ENCODE measurements at places on chromosomes 1 and 21.

- DNase-seq, result no peak
Measured at GRCh38 chr1:8976338-8976737, 30.7 kb downstream of the CA6 start.

- peak; percentile 57 for DNase-seq
Measured at GRCh38 chr21:46097336-46098293, at the start of gene COL6A2. COL6A2 (plus strand) TSS chr21:46098112.

DNA sequence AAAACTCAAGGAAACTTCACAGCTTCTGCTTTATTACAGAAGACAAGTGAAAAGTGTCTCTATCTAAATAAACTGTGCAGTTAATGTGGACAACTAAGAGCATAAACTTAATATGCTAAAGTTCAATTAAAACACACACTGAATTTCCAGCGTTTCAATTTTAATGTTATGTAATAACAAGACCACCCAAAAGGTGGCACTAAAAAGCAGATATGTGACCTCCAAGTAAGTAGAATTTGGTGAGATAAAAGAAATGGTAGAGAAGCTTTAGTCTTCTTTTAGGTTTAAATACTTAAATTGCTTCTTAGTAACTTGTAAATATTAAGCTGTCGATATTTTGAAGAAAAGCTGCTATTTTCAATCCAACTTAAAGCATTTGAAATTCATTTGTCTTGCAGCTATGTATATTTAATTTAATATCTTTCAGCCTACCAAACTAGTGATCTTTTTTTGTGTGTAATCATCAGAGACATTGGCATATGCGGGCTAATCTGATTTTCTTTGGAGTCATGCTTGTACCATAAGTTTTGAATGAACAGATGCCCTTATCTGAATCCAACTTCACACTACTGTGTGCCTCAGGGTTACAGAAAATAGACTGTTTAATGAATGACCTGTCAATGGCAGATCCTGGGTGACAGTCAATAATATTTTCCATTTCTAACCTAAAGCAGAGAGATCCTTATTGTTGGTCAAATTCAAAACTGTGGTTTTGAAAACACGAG lies 36.5 kb upstream of the ADAMTS1 start:
- DNase-seq, result peak; percentile 18

GRCh38 chr1:210801501-210801900 lies 332.4 kb downstream of the KCNH1 start:
- DNase-seq, result no peak

GRCh38 chr1:164670786-164671185 lies 111.8 kb downstream of the PBX1 start:
- DNase-seq, result no peak

DNA sequence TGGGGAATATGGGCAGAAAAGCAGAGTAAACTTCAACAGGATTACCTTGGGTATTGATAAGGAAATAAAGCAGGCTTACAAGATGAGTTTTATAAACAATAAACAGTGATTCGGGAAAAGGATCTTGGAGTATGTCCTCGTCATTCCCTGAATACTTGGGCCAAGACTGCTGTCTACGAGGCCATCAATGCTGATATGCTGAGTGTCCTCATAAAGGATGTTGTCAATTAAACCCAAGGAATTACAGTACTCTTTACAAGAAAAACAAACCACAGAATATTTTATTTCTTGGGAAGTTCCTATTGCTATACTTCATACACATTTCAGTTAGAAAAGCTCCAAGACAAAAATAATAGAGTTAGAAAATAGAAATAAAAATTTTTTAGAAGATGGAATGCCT lies 34.9 kb downstream of the ATP1B1 start:
- no peak for DNase-seq

DNA sequence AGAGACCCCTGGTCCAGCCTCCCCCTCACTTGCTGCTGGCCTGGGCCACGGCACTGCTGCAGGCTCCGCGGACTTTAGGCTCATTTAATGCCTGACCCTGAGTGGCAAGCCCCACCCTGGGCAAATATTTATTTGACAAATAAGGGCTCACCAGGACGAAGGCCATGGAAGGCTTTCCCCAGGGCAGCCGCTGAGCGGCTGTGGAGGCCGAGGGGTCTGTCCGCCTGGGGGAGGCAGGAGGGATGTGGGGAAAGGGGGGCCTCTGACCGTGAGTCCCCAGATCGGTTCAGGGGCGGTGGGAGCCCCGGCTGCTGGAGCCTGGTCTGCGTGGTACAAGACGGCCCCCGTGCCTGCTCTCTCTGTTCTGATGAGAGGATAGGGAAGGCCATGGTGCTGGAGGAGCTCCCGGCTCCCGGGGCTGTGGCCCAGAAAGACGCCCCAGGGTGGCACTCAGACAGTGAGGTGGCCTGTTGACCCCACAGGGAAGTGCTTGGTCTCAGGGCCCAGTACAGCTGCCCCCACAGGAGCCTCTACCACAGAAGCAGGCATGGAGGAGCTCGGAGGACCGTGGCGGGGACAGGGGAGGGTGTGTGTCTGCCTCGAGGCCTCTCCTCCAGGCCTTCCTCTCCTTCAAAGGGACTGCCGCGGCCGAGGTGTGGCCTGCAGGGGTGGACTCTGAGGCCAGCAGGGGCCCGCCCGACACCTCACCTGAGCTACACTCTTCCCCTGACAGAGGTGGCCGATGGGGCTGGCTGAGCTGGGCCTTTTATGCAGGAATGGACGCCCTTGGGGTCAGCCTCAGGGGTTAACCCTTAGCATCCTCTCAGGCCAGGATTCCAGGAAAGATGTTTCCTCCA lies 9.1 kb upstream of the C1orf159 start:
- DNase-seq, result no peak

DNA sequence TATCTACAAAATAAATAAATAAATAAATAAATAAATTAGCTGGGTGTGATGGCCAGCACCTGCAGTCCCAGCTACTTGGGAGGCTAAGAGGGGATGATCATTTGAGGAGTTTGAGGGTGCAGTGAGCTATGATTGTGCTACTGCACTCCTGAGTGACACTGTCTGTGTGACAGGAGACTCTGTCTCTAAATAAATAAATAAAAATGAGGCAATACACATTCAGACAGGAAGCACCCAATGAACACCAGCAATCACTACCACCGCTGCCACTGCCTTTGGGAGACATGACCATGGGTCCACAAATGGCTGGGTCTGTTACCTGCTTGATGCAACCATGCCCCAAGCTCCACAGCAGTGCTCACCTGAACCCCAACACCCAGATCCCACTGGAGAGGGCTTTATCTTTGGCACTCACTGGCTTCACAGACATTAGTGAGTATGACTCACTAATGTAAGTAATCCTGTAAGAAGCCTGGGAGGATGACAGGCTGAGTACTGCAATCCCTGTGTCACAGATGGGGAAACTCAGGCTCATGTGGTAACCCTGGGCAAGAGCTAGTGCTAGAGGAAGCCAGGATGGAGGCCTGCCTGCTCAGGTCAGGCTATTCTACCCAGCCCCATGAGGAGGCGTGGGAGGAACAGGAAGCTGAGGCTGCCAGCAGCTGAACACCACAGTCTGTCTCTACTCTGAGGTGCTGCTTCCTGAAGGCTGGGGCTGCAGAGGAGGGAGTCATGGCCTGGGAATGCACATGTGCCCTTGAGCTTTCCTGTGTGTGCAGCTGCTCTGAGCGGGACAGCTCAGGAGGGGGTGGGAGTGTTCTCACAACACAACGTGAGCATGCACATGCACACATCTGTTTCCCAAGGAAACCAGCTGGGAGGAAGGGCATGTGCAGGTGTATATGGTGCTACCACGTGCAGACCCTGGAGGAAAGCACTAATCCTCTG lies 43.0 kb downstream of the SLC9A1 start:
- DNase-seq, result peak; percentile 98

- no peak for DNase-seq
Measured at GRCh38 chr1:38840281-38840680, 19.3 kb downstream of the RRAGC start.

DNA sequence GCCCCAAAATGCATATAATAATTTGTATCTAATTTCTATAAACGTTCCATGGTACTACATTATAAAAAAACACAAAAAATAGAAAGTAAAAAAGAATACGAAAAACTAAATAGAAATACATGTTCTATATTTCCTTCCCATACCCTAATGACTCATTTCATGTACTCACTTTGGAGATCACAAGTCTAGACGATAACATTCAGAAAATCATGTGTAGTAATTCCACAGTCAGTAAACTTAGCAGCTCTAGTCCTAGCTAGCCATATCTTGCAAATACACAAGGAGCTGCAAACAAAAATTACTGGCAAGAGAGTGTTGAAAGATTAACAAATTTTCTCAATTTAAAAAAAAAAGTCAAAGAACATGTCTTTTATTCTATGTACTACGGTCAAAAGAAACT lies 1.4 kb downstream of the GOLPH3L start:
- no peak for DNase-seq

DNA sequence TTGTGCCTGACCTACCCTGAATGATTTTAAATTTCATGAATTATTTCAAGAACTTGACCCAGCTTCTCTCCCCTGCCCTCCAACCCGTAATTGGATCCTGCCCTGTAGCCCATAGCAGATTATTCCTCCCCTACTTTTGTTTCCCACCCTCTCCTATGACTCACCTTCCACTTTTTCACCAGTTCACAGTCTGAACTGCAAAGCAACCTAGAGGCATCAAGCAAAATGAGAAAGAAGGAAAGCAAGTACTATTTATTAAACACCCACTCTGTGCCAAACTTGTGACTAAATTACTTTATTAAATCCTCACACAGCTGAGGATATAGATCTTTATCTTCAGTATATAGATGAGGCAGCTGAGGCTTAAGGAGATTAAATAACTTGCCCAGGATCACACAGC lies 20.7 kb upstream of the IKBKE start:
- DNase-seq, result no peak

DNA sequence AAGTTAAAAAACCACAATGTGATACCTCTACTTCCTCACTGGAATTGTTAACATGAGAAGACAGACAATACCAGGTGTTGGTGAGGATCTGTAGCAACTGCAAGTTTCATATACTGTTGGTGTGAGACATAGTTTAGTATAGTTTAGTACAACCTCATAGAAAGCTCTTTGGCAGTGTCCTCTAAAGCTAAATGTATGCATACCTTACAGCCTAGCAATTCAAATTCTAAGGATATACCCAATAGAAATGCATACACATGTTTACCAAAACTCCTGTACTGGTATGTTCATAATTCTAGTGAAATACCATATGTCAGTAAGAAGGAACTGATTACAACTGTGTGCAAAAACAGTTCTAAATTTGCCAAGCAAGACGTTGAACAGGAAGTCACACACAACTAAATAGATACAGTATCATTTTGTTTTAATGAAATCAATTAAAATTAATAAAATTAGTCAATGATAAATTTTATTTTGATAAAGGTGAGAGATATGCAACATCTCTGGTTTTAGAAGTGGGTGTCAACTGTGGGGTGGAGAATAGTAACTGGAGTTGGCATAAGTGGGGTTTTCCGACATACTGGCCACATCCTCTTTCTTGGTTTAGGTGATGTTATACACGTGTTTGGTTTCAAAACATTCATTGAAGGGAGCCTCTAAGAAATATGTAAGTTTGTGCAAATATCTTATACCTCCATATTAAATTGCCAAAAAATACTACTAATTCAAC lies 450.7 kb downstream of the PTPRC start:
- DNase-seq, result no peak

DNA sequence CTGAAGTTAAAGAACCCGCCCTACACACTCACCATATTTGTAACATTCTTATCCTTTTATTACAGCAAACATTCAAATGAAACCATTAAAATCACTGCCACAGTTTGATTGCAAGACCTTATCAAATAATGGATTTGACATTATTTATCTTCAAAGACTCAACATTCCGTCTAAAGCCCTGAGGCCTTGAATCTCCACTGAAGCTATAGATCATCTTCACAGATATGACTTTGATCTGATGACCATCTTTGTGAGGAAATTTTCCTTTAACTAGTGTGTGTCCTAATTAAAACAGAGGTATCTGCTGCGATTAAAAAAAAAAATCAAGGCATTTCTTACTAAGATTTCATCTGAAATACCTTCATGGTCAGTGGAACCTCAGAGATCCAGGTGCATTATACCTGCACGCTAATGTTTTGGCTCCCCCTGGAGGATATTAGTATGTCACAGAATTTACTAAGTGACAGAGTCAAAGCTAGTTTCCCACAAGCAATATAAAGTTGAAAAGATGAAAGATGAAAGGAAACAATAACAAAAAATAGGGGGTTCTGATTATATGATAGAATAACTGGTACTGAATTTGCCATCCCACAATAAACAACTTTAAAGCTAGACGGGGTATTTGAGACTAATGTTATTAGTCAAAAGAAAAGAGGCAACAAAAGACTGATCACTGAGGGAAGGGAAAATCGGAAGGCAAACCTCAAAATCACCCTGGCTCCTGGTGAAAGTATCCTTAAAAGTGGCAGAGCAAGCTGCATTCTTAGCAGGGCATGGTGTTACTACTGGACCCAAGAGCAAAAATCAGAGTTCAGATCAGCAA lies 923.4 kb downstream of the NCAM2 start:
- no peak for DNase-seq

GRCh38 chr1:97739596-97740103 lies 181.2 kb downstream of the DPYD start:
- DNase-seq, result peak; percentile 11

DNA sequence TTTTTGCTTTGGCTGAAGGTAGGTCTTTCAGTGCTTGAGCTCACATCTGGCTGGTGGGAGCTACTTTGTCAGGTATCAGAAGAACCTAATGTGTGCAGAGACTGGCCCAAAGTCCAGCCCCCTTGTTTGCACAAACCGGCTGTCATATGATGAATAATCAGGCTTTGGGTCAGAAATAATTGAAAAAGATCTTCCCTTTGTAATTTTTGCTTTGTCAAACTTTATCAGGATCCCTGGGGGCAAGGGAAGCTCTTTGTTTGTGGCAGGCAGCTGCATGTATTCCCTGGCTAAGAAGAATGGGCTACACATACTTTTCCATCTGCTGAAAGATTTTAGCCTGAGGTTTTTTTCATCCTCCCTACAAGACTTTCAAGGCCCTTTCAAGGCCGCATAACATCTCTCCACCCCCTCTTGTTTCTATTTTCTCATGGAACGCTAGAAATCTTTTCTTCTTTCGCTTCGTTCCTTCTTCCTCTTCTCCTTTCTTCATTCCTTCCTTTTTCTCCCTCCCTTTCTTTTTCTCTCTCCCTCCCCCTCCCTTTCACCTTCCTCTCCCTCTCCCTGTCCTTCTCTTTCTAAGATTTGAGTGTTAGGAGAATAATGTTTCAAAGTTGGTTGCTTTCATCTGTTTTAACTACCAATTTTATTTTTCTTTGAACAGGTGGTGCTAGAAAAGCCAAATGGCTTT lies 25.5 kb downstream of the TUFT1 start:
- DNase-seq, result no peak

- DNase-seq, result no peak
Measured at GRCh38 chr1:203167026-203167912, 8.4 kb downstream of the MYBPH start.

GRCh38 chr21:15687208-15687607 lies 42.6 kb upstream of the USP25 start:
- no peak for DNase-seq

DNA sequence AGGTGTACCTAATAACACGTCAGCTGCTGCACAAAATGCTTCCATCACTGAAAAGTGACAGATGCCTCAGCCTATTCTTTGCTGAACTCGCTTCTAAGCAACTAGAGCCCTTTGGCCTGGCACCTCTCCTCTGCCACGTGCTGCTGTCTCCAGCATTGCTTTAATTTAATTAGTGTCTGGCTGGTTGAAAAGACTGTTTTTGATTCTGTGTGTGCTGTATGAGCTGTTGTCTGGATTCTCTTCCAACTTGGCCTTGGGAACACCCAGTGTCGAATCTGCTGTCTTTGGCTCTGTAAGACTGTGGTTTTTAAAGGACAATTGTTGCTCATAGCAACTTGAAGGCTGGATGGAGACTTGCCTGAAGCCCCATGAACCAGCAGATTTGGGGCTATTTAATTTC lies 109.5 kb downstream of the PSMG1 start:
- DNase-seq, result peak; percentile 27

Measured in stromal cell of bone marrow (primary cell).